OCI-M1 (cell line): ENCODE measurements at places on chromosomes 1 and 21.
A peak's percentile ranks its signal among the peaks of the same experiment; 100 is the strongest.

- DNase-seq: peak; percentile 82
These were observed 12.0 kb downstream of the FHAD1 start for GRCh38 chr1:15258833-15259621.

GRCh38 chr1:192739476-192740184 lies 69.2 kb upstream of the RGS2 start:
- DNase-seq: peak; percentile 85

GRCh38 chr1:9253453-9254105 lies 19.0 kb downstream of the H6PD start:
- DNase-seq: no peak

GRCh38 chr21:37164742-37165141 lies 91.7 kb downstream of the TTC3 start:
- peak; percentile 35 for DNase-seq

- no peak for DNase-seq
These were observed 92.5 kb downstream of the NOS1AP start for GRCh38 chr1:162161916-162162550.

DNA sequence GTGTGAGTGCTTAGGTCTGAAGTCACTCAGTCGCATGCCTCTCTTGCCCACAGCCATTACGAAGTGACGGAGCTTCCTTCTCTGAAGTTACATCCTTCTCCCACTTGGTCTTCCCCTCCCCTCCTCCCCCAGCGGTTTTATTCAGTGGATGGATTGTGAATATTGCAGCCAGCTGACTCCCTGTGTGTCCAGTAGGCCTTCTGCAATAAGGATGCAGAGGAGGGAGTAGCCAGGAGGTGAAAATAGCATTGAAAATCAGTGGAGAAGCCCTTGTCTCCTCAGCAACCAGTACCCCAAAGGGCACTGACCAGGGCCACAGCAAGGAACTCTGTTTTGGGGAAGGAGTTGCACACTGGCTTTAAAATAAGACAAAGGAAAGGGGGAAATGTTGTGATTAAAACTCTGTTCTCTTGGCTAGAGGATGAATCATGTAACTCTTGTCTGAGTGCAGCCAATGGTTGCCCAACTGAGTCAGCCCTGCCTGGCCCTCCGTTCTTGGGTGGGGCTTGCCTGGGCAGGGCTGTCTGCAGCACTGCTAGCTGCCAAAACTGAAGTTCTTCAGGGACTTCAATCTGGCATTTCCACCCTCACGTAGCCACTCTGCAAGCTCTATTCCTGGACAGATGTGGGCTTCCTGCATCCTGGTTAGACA lies 4.3 kb downstream of the S100A10 start:
- DNase-seq: no peak

DNA sequence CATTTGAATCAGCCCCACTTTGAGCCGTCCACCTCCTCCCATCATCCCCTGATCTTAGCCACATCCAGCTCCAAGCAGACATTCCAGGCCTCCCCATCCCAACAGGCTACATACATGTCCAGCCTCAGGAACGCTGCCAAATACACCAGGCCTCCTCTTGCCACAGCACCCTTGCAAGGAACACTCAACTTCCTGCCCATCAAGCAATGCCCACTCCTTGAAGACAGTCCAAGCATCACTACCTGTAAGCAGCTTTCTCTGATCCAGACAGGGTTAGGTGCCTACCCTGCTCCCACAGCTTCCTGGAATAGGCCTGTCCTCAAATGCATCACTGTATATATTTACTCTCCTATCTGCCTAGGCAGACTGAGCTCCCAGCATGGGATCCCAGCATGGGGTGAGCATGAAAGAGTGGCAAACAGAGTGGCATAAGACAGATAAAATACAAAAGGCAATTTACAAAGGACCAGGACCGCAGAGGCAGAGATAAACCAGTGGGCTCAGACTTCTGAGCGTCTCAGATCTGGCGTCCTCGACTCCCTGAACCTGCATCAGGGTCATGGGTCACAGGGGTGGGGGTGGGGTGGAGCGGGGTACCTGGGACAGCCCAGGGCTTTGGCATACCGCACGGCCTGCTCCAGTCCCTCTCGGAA lies 816 bp downstream of the HYI start:
- peak; percentile 69 for DNase-seq

DNA sequence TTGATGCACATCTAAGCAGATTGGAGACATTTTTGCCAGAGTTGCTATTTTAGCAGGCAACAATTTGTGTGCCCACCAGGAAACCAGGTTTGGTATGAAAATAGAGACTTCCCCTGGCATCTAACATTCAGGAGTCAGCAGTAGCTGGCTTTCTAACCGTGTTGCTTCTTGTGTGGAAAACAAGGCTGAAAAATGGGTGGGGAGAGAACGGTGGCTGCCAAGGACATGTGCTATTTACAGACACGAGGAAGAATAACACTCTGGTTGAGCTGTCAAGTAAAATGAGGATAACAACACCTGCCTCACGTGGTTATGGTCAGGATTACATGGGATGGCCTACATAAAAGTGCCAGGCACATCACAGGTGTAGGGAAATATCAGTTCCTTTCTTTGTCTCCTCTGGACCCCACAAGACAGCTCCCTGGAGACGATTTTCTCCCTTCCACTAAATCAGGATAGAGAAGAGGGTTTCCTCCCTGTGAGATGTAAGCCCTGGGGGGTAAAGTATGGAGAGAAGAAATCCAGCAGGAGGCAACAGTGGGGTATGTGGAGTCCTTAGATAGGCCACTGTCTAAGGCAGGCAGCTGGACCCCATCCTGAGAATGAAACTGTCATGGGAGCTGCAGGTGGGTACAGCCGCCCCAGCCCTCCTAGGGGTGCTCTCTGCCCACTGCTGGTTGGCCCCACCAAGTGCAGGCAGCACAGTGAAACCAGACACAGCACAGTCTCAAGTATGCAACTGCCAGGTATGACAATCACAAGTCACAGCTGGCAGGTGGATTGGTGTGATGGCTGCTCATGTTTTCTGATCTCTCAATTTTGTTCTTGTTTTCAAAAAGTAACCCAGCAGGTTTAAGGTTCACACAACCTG lies 80.3 kb downstream of the TENT5C start:
- DNase-seq: no peak

- no peak for DNase-seq
These were observed 85.6 kb downstream of the RGS7 start for GRCh38 chr1:241271427-241271826.

- no peak for DNase-seq
These were observed 791.4 kb downstream of the BRINP3 start for GRCh38 chr1:189686288-189686687.

DNA sequence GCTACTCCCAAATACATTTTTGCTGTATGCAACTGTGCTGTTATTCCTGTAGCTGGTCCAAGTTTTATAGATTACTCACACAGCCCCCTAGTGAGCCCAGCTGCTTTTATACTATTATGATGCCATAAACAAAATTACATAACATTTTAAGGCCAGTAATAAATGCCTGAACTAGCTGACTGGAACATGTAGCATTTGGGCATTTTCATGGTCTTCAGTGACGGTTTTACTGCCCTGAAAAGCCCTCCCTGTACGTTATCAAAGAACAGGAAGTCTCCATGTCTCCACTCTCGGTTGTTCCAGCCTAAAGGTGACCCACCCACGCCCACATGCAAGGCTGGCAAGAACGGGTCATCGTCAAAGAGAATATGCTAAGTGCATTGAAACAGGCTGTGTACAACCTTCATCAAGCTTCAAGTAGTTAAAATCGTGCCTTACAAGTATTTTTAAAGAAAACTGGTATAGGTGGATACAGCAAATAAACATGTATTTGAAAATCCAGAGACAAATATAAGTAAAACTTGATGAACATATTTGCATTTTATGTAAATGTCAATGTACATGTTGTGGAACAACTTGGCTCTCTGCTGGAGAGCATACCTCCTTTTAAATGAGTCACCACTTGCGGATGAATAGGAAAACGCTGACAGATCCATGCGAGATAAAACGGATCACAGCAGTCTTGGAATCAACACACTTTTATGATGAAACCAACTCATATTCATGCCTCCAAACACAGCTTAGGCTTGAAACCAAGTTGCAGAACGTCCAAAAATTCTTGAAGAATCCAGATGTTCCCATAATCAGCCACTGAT lies 520.5 kb downstream of the SMYD3 start:
- peak; percentile 62 for DNase-seq

- peak; percentile 64 for DNase-seq
These were observed 144.8 kb downstream of the ETS2 start for GRCh38 chr21:38950435-38951094.

DNA sequence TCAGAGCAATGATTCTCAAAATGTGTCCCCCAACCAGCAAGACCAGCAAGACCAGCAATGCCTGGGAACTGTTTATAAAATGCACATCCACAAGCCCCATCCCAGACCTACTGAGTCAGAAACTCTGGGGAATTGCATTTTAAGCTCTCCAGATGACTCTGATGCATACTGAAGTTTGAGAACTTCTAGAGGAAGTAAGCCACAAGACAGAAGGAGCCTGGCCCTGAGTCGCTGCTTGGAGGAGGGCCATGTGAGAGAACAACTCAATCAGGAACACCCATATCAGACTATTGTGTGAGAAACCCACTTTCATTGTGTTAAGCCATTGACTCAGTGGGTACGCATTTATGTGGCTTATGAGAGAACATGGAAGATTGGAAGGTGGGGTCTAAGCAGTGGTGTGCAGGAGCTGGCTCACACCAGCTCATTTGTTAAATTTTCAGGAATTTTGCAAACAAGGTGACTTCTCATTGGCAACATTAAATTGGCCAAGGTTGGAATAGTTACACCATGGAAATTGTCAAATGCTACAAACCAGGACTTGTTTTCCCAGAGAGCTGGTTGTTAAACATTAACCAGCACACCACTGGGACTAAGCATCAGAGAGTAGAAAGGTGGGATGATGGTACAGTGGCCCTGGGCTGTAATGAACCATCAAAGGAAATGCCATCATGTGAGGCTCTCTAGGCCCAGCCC lies 38.9 kb downstream of the ATP1A1 start:
- no peak for DNase-seq

DNA sequence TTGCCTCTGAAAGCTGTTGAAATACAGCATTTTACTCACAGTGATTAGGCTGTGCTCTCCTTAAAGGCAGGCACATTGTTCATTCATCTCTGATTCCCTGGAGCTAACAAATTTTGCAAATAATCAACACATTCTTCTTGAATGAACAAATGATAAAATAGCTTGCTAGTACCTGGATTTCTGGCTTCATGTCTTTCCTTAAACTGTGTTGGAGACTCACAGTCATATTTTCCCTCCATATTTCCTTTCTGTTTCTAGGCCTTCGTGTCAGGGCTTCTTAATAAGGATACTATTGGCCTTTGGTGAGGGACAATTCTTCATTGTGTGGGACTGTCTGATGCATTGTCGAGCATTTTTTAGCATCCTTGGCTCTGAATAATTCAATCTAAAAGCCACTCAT lies 9.7 kb downstream of the HSD11B1 start:
- DNase-seq: no peak

GRCh38 chr1:169853341-169853740 lies 40.4 kb downstream of the SCYL3 start:
- no peak for DNase-seq

- no peak for DNase-seq
These were observed 9.6 kb downstream of the DENND2C start for GRCh38 chr1:114660238-114660637.

GRCh38 chr1:5448486-5448885 lies 543.7 kb downstream of the NPHP4 start:
- no peak for DNase-seq

- DNase-seq: no peak
These were observed 683.1 kb downstream of the LTN1 start for GRCh38 chr21:28309596-28309995.

DNA sequence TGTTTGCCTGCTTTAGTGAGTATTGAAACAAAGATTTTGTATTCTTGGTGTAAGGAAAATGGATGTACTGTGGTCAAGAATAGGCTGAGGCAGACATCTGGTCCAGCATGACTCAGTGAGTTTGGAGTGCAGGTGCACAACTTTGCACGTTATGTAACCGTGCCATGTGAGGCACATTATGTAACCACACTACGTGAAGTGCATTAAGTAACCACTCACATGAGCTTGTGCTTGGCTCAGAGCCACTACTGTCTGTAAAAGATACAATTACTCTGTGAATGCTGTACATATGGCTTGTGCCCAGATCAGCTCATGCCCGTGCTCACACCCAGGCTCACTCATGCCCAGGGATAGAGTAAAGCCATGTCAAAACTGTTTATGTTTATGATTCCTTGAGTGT lies 216.8 kb downstream of the CTH start:
- DNase-seq: no peak

GRCh38 chr21:29189353-29189752 lies 58.9 kb downstream of the MAP3K7CL start:
- DNase-seq: no peak

DNA sequence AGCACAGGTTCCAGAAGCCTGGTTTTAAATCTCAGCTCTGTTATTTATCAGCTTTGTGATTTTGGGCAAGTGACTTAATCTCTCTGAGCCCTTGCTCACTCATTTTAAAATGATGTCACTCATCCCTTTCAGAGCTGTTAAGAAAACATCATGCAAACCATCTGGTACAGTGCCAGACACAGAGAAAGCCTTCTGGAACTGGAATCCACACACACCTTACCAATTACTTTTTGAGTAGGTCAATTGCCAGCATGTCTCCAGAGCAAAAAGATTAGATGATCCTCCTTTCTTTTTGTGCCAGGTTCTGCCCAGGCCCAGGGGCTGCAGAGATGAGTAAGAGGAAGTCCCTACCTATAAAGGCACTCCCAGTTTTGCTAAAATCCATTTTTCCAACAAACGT lies 61.3 kb downstream of the ROR1 start:
- DNase-seq: no peak

GRCh38 chr1:159748370-159748769 lies 32.4 kb upstream of the DUSP23 start:
- DNase-seq: peak; percentile 30

DNA sequence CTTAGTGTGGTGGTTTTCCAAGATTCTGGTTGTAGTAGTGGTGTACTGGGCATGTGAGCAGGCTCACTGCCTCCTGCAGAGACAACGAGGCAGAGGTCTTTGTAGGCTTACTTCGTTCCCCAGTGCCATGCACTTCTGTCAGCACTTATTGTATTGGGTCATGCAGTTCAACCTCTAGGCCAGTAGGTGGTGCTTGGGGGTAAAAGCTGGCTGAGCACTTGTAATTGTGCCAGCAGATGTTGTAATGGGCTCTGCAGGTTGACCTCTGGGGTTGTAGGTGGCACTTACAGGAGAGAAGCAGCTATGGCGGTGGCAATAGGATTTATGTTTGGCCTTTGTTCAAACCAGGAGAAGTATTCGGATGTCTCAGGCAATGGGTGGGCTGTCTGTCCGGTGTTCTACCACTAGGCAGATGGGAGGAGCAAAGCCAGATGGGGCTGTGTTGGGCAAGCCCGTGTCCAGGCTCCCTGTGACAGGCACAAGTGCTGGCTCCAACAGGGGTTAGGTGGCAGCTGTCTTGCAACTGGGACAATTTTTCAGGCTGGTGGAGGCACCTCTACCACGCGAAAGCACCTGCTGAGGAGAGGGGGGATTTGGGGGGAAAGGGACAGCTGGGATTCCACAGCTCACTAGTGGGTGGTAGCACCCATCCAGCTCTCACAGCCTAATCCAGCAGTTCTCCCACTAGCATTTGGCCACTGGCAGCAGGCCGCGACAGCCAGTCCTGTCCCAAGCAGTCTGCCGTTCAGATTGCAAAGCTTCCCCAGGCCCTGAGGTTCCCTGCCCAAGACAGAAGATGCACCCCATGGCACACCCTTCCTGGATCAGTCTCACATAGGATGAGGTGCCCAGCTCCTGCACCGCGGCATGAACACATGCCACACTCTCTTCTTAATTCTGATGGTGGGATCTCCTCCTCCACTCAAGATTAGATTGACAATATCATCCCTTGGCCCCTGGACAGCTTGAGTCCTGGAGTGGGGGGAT lies 274.5 kb downstream of the CTH start:
- peak; percentile 88 for DNase-seq
